ENCODE measurements at places on chromosomes 6 and 20.
A peak's percentile ranks its signal among the peaks of the same experiment; 100 is the strongest.

GRCh38 chr6:30885481-30885998, 1.2 kb downstream of the DDR1 start:
- DNase-seq: peak; percentile 11

- no peak for DNase-seq
Observed at GRCh38 chr6:22401206-22401605, 104.4 kb upstream of the PRL start.

GRCh38 chr20:23773127-23773526, 22.4 kb upstream of the CST1 start:
- no peak for DNase-seq

DNA sequence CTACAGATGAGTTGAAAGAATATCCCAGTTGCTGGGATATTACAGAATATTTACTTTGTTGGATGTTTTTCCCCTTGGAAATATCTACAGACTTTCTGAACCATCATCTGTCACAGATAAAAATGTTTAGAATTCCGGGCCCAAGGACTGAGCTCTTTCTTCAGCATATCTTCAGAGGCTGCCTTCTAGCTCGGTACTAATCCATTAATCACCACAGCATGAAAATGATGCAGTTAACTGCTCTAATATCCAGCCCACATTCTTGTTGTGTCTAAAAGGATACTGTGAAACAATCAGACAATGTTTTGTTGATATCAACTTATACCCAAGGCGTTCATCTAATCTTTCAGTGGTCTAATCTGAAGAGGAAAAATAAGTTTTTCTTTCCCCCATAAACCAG, 247.4 kb downstream of the TBC1D32 start:
- no peak for DNase-seq

- DNase-seq: peak; percentile 42
Observed at GRCh38 chr6:154868143-154868594, 126.9 kb upstream of the TIAM2 start.

DNA sequence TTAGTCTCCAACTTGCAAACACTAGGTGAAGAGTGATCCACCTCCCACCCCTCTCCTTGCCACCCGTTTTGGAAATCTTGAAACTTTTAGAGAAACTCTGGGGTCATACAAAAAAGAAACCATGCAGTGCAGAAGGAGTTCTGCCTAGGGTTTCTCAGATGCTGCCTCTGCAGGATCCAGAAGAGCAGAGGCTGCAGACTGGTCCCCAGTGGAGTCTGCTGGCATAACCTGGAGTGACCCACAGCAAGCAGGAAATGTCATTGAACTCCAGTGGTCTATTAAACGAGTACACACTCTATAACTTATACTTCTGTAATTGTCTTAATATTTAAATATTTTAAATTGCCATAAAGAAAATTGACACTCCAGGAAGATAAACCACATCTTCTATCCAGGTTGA, 280.7 kb upstream of the NT5E start:
- no peak for DNase-seq

GRCh38 chr6:84161190-84161589, 66.3 kb downstream of the CEP162 start:
- DNase-seq: peak; percentile 12

- no peak for DNase-seq
Observed at GRCh38 chr6:131400054-131400778, 172.8 kb upstream of the ARG1 start.

- peak; percentile 95 for DNase-seq
Observed at GRCh38 chr6:41545703-41546474, at the start of gene FOXP4. TSS of gene FOXP4 (plus strand) at chr6:41546381. CDS start at chr6:41565761, 19,380 bp downstream.

- DNase-seq: no peak
Observed at GRCh38 chr6:89731924-89732567, 87.5 kb downstream of the MDN1 start.

- no peak for DNase-seq
Observed at GRCh38 chr6:73443555-73443954, 8.5 kb downstream of the CGAS start.

GRCh38 chr6:132142768-132143167, 191.6 kb upstream of the CCN2 start:
- DNase-seq: no peak

GRCh38 chr6:157644043-157644810, 178.8 kb upstream of the SNX9 start:
- DNase-seq: no peak

DNA sequence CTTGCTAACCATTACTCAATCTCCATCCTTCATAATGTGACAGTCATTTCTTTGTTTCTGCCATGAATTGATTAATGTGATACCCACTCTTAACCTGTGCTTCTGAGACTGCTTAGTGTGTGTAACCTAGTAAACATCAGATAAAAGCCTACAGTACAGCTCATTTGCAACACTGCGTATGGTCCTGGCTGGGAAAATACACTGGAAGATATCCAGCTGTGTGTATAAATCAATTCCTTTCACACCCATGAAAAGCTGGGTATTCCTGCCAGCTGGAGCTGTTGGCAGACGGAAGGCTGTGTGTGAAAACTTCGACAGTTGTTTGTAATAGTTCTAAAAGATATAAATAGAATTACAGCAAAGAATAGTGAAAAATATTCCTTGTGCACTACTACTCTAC, 509.2 kb downstream of the FRK start:
- DNase-seq: no peak

- DNase-seq: no peak
Observed at GRCh38 chr6:167045828-167046580, 46.8 kb downstream of the CEP43 start.

DNA sequence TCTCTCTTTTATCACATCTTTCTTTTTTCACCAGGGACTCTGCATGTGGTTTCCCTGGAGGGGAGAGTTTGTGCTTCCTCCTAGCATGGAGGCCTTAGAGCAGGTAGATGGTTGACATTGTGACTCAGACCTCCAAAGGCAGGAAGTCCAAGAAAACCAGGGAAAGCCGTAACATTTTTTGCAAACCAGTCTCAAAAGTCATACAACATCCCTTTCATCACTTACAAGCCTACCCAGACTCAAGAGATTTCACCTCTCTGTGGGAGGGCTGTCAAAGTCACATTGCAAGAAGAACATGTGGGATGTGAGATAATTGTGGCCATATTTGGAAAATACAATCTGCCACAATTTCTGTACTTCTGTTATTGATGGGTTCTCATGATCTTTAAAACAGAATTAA, 46.2 kb downstream of the SNRNP48 start:
- DNase-seq: no peak

GRCh38 chr6:153702671-153703070, 336.4 kb upstream of the OPRM1 start:
- DNase-seq: no peak

DNA sequence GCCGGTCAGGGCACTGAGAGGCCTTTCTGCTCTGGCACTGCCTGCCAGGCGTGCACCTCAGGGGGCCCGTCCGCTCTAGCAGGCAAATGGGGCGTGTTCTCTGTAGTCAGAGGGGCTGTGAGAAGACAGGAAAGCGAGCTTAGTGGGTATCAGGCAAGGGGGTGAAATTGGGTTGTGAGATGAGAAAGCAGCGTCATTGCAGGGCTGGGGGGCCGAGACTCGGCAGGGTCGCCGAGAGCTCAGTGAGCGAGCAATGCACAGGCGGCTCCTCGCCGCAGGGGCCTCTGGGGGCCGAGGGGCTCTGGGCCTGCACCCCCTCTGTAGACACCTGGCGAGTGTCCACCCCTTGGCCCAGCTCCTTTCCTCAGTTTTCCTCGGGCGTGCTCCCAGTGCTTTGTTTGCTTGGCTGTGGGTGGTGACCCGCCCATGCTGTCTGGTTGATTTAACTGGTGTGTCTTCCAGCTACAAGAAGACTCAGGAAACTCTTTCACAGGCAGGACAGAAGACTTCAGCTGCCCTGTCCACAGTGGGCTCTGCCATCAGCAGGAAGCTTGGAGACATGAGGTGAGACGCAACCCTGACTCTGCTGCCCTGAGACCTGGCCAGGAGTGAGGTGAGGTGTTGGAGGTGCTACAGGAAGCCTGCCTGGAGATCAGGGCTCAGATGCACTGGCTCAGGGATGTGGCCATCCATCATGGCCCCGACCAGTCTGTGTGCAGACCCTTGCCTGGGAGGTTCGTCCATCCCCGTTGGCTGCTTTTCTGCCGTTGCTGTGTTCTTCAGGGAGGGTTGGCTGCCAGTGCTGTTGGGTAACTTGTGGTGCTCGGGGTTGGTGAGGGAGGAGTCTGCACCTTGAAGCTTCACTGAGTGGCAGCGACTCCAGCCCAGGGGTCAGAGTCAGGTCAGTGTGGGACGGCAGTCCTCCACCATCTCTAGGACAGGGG, 12.4 kb upstream of the DNAJC5 start:
- DNase-seq: no peak

GRCh38 chr6:44217332-44218143, 812 bp downstream of the MYMX start:
- no peak for DNase-seq

- no peak for DNase-seq
Observed at GRCh38 chr6:17107863-17108262, 6.0 kb downstream of the STMND1 start.

DNA sequence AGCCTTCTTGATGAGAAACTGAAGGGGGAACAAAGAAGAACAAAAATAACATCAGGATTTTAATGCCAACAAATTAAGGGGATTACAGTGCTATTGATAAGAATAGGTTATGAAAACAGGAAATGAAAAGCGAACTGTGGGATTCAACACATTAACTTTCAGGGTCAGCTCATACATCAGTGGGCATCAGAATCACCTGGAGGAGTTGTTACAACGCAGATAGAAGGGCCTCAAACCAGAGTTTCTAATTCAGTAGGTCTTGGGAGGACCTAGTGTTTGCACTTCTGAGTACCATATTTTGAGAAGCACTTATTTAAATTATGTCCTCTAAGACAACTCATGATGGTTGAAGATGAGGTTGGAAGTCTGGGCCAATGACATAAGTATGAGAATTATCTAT, 5.6 kb upstream of the TMEM244 start:
- no peak for DNase-seq

DNA sequence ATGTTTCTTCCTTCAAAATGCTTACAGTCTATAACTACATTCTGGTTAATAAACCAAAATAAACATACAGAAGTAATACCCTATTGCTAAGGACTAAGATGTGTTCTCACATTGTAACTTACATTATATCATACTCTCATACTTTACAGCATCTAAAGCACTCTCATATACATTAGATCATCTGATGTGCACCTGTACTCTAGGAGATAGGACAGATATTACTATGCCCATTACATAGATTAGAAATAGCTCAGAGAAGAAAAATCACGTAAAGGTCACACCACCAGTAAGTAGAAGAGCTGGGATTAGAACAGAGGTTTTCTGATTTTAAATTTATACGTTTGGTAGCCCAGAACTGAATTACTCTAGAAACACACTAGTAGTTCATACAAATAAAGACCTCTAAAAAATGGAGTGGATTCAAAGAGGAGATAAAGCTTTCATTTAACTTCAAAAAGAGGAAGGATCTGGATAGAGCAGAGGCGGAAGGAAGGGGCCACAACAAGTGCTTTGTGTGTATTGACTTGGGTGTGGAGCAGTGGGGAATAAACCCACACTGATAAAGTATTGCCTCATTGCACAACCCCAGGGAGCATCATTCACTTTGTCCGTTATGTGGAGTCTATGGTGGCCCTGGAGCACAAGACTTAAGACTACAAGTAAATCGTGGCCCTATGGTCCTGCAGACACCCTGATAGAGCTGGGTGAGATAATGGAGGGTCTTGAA, 30.9 kb downstream of the SLC2A12 start:
- DNase-seq: no peak

DNA sequence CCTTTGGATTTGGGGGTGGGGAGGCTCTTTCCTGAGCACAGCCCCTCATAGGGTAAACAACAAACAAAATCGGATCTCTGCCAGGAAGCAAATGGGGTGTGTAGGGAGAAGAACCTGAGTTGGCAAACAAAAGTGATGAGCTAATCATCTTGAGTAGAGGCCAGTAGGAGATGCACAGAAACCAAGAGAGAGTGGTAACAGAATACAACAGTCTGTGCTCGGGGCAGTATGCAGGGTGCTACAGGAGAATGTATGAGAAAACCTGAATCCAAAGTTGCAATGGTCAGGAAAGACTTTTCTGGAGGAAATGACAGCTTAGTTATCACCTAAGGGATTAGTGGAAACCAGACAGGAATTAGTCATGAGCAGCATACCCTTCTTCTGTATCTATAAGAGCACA, 177.8 kb downstream of the CDKAL1 start:
- DNase-seq: no peak

GRCh38 chr20:61514805-61515505, 262.9 kb downstream of the CDH4 start:
- no peak for DNase-seq

DNA sequence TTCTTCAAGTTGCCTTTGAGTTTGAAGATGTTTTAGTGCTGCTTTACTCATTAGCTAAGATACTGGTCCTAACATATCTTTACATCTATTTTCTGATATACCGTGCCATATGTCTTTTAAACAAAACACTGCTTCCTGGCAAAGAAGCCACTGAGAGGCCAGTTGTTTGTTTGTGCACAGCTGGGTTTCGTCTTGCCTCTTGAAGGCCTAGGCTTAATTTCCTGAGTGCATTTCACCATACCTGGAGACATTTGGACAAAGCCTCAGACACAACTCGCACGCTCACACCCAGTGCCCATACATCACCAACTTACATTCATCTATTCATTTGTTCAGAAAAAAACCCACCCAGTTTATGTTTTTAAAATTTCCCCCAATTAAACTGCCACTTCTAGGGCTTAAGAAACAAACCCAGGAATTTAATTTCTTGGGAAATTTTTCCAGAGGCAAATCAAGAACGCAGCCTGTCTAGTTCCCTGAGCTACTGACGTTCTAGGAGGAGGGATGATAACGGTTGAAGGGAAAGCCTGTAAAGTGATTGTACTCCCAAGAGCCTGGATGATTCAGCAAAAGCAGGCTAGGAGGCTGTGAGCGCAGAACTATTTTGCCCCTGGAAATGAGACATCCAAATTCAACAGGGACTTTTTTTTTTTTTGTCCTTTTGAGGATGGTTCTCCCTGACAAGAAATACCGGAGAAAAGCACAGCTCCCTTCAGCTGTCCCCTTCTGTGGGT, 77.7 kb downstream of the OLIG3 start:
- DNase-seq: peak; percentile 36

GRCh38 chr6:26195376-26195923, 108.2 kb downstream of the HFE start:
- DNase-seq: peak; percentile 81

Data from K562 (cell line).